ENCODE measurements at places on chromosomes 12 and 14.

GRCh38 chr14:101481557-101481956 is 79.7 kb upstream of the DIO3 start:
- no peak for DNase-seq

DNA sequence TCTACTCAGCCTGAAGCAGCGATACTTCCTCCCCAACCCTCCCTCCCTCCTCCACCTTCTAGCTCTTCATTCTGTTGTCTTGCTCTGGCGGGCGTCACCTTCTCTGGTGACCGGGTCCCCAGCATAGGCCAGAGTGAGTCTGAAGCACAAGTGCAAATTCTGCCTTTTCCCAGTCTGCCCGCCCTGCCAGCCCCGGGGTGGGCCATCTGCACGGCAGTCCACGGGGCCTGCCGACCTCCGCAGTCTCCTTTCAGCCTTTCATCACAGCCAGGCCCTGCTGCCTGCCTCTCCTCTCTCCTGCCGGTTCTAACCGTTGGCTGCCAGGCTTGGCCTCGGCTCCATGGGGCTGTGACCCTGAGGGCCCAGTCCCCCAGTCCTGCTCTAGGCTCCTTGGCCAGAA is 58.7 kb downstream of the TESC start:
- no peak for DNase-seq

DNA sequence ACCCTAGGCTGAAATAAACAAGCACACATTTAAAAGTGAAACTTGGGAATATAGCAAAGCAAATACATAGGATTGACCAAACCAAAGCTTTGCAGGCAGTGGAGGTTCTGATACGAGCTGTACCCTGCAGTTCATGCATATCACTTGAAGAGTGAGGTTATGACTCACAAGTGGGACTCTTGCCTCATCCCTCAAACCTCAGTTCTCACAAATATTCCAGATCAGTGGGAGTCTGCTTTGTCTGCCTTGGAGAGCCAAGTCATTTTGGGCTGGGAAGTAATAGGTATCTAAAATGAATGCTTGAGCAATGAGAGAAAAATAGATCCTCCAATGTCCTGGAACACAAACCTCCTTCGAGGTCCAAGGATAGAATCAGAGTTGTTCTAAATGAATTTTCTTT is 116.4 kb downstream of the LRIG3 start:
- no peak for DNase-seq

- no peak for DNase-seq
Measured at GRCh38 chr12:82357845-82358199, 365 bp downstream of the CCDC59 start.

GRCh38 chr12:67068761-67069450 is 200.3 kb upstream of the CAND1 start:
- DNase-seq: peak; percentile 23

DNA sequence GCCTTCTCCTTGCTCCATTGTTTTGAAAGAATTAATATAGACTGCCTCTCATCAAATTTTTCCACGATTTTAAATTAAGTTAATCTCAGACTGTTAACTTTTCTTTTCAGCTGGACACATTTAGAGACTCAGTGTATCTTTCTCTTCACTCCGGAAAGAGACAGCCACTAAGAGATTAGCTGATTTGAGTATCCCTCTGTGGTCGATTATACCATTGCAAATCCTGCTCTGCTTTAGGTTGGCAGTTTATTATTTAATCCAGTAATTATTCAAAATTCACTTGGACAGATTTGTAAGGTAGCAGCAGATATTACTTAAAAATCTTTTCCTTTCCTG is 588 bp upstream of the TWF1 start:
- DNase-seq: no peak

Measured in stimulated activated CD4-positive, alpha-beta T cell treated with anti-CD3 and anti-CD28 coated beads, Interleukin-2, amount 100 ng/mL, for 48 hours (primary cell).